Stimulated activated CD4-positive, alpha-beta T cell treated with anti-CD3 and anti-CD28 coated beads, TNF-alpha, amount 100 ng/mL, for 48 hours (primary cell): ENCODE measurements at places on chromosomes 1 and 21.

- no peak for DNase-seq
Measured at GRCh38 chr1:14363707-14364413, 234.6 kb upstream of the KAZN start.

GRCh38 chr1:246483569-246483933 is 23.5 kb downstream of the SMYD3 start:
- DNase-seq = no peak

GRCh38 chr1:10803971-10804820 is 7.8 kb upstream of the CASZ1 start:
- no peak for DNase-seq

GRCh38 chr1:6850537-6850936 is 65.3 kb downstream of the CAMTA1 start:
- no peak for DNase-seq

GRCh38 chr21:34900376-34900775 is 148.7 kb downstream of the RUNX1 start:
- DNase-seq = no peak
